Omental fat pad (tissue), 4 donors: ENCODE measurements at places on chromosomes 2 and 18. TPM values are rescaled to one million over a fixed set of nuclear protein-coding genes. Genes with fewer than 3 reads are reported as not detected.
A peak's percentile ranks its signal among the peaks of the same experiment; 100 is the strongest.

DNA sequence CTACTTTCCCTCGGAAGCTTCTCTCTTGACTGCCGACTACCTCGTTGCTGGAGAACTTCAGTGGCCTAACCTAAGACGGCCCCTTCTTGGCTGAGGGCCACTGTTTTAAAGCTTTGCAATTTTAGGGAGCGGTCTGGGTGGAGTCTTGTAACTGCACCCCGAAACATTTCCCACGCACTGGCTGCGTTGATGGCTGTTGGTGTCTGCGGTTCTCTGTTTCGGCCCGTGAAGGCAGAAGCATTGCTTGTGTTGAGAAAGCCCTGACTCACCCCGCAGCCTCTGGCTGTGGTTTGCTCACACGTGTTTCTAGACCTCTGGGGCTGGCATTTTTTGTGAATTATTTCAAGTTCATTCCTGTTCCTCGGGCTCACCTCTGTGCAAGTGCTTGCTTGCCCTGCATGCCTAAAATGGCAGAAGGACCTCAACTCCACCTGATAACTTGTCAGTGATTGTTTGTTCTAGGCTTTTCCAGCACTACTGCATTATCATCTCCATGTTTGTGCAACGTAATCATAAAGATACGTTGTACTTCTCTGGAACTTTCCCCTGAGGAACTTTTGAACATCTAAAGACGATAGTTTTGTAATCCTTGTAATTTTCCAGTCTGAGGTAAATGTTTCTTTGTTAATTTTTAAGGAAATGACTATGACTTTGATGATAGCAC is 94.2 kb upstream of the DLX2 start:
- DNase-seq = no peak

DNA sequence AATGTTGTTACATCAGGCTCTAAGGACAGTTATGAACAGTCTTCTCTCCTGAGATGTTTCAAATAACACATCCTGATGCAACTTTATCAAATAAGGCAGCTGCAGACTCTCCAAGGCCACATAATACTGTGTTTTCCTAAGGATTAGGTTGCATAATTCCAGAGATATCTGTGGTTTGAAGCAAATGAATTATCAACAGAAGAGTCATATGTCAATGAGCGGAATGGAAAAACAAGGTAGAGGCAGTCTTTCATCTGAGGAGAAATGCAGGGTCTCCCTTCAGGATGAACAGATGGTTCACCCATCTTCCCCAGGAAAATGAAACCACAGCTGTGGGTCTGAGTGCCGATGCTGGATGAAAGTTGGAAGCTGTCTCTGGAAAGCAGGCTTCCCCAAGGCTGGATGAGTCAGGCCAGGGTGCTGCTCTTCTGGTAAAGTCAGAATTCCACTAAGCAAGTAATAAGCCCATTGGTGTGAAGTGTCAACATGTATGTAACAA is 22.2 kb downstream of the LYG1 start:
- DNase-seq = no peak

- no peak for DNase-seq
These were observed 58.1 kb downstream of the PAX3 start for GRCh38 chr2:222240676-222241049.

DNA sequence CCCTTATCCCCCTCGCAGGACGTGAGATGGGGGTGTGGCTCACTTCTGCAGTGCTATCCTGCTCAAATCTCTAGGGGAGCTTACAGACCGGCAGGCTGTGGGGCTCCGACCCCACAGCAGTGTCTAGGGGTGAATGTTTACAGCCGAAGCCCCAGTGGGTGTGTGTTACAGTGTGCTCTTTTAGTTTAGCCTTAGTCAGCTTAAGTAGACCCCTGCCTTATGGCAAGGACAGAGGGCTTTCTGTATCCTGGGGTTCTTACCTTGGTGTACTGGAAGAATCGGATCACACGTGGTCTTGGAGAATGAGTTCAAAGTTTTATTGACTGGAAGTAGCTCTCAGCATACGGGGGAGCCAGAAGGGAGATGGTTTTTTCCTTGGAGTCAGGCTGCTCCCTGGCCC is 348.2 kb upstream of the GYPC start:
- no peak for DNase-seq

DNA sequence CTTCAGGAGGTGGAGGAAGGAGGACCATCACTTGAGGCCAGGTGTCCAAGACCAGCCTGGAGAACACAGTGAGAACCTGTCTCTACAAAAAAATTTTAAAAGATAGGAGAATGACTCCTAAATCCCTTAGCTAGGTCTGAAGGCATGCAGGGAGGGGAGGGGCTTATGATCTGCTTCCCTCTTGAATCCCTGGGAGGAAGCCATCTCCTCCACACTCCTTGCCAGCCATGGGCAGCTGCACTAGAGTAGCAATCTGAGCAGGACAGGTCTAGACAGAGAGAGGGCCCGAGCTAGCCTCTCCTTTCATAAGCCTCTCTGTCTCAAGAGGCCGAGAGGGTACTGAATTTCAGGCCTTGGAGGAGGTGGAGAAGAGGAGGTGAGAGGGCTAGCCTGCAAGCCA is 42.5 kb downstream of the DAPL1 start:
- DNase-seq = no peak

DNA sequence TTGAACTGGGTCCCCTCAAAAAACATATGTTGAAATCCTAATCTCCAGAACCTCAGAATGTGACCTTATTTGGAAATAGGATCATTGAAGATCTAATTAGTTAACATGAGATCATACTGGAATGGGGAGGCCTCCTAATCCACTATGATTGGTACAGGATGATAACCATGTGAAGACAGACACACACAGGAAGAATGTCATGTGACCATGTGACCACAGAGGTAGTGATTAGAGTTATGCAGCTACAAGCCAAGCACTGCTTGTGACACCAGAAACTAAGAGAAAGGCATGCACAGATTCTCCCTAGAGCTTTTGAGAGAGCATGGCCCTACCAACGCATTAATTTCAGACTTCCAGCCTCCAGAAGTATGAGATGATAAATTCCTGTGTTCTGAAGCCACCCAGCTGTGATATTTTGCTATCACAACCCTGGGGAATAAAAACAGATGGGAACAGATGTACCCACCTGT is 47.0 kb upstream of the TGIF1 start:
- no peak for DNase-seq

DNA sequence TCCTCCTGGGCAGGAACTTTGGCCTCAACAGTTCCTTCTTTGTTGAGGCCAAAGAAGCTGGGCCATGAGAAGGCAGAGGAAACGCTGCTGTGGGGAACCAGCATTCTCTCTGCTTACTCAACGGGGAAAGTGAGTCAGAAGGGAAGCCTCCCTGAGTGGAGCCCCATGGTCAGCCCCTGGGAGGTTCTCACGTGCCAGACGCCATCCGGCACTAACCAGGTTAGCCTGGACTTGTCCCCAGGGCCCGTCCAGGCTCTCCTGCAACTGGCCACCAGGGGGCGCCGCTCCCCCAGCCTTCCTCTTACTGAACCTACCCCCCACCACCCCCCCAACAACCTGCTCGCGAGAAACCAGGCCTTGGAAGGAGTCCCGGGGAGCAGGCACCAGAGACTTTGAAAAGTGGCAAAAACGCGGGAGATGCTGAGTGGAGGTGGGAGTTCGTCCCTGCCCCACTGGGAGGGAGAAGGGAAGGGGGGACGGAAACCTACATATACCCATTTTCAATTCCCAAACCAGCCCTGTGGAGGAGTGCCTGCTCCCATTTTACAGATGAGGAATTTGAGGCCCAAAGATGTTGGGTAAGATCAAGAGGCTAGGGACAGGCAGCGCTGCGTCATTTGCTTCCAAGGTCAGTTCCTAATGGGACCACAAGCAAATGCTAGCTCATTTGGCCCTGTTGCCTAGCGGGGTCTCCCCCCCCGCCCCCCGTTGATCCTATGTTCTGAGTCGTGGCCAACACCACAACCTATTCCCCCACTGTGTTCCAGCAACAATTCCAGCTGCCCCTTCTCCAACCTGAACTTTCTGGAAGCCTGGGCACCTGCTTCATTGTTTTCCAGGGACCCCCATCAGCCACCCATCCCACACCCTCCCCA is 20.0 kb downstream of the TEX44 start:
- peak; percentile 97 for DNase-seq

- DNase-seq = no peak
These were observed 21.1 kb downstream of the ARHGAP15 start for GRCh38 chr2:143150287-143150686.

DNA sequence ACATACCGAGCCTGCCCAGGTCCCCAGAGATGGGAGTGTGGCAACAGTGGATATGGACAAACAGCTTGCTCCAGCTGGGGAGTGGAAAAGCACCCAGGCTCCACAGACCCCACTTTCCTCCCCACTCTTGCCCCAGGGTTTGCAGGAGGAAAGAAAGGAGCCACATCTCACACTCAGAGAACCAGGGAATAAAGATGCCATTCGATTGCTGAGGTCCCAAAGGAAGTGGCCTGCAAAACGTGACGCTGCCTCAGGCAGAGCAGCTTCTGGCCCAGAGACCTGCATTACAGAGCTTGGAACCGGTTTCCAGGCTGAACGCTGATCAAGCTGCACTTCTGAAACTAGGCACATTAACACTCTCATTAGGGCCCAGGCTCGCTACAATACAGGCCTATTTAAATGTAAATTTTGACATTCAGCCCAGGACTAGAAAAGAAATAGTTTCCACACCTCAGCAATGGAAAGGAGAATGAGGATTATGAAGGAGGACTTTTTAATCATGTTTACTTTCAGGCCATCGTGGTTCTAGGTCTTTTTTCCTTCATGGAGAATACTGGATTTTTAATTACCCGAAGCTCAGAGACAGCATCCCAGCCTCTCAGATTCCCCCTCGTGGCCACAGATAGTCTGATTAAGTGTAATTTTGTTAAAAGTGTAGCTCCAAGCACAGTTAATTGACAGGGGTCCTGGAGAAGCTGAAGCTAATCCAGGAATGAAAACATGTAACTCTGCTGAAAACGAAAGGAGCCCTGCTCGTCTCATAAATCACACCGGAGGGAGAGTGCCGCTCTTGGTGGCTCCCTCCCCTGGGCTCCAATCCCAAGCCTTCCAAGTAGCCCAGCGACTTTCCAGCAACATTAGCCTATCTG is 221.3 kb upstream of the RAB6C start:
- no peak for DNase-seq

- DNase-seq = no peak
These were observed 123.8 kb downstream of the MBP start for GRCh38 chr18:77008576-77009315.

DNA sequence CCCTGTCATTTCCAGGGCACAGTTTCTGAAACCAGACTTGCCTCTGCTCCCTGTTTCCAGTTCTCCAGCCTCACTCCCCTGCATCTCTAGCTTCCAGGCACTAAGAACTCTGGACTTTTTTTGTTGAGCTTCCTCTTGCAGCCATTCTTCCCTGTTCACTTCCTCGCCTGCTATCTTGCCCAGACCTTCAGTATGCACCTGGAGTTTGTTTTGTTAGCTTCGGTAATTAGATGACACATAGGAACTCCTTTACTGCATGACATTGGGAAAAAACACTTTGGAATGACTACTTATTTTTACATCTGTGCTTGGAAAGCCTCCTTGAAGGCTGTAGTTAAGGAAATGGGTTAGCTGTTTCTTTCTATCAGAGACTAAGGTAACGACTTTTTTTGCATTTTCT is 35.2 kb downstream of the OTOF start:
- no peak for DNase-seq

DNA sequence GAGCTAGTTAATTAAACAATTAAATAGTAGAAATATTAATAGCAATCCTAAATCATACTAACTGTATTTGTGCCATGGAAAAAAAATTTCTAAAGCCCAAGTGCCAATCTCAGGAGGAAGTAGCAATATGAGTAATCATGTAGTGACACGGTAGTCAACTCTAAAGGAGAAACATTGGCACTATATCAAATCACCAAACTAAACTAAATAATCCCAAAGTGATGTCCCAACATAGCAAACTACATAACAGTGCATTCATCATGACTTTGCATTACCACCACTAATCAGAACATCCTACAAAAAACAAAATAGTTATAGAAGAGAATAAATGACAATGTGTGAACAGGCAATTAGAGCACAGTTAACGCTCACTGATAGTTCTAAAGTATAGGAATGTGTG is 195.1 kb downstream of the EXOC6B start:
- DNase-seq = no peak

- no peak for DNase-seq
These were observed 57.8 kb upstream of the IGFBP2 start for GRCh38 chr2:216575465-216575864.

GRCh38 chr18:49017813-49018553 is 67.2 kb upstream of the SMAD7 start:
- no peak for DNase-seq

DNA sequence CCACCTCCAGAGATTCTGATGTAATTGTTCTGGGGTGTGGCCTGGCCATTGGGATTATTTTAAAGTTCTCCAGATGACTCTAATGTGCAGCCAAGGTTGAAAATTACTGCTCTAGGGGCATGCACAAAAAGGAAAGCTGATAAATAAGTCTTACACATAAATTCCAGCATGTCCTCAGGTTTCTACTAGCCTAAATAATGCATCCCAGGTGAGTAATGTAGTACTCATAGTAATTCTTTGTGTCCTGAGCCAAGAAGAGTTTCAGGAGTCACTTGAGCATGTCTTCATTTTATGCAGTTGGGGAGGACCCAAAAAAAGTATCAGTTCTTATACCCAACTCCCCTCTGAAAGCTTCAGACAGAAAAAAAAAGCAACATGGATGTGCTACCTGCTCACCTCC is 130.1 kb upstream of the SP5 start:
- DNase-seq = no peak

DNA sequence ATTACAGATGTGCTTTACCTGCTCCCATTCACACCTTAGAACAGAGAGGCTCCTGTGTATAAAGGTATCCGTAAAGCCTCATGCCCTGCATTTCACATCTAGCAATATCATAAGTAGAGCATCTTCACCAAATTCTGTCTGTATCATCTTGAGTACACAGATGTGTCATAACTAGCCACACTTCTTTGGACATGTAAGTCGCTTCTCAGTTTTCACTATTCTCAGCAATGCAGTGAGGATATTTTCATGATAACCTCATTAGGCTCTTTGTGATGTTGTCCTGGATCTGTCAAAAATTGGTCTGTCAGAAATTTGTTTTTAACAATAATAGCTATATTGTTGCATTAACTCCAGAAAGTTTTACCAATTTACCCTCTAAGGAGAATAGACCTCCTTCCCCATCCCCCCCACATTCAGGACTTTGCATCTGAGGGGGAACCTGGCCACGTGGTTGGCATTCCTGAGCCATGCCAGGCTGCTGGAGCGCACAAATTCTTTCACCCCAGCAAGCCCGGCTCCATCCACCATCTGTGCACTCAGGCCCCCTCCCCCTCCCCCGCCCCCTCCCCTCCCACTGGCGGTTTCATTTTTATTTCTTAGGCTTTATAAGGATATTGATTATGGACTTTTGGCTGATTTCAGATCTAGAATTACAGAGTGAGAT is 34.1 kb downstream of the AGAP1 start:
- no peak for DNase-seq

DNA sequence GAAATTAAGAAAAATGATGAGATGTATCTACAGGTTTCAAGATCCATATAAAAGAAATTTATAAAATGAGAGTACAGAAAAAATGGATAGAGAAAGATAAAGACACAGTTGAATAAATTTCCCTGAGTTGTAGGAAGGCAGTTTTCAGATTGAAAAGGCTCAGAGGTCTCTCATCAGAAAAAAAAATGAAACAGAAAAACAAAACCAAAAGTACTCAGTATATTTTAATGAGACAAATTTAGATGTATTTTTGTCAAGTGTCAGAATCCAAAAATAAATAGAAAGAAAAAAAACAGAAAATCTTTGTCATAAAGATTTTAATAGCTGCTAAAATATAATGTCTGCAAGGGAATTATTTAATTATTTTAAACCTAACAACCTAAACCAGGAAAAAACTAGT is 520.5 kb downstream of the KCNJ3 start:
- no peak for DNase-seq

GPR75 gene
- 8.9 TPM for total RNA-seq

CDH20 gene
- 1.0 TPM for total RNA-seq

CNRIP1 gene
- total RNA-seq = 51.4 TPM

MBD2 gene
- 33.3 TPM for total RNA-seq

NAT8 gene
- not detected for total RNA-seq

PKDCC gene
- total RNA-seq = 173 TPM
